Stimulated activated CD8-positive, alpha-beta memory T cell treated with anti-CD3 and anti-CD28 coated beads, Interleukin-4, amount 100 ng/mL, for 4 hours (primary cell): ENCODE measurements at places on chromosomes 12 and 14.

DNA sequence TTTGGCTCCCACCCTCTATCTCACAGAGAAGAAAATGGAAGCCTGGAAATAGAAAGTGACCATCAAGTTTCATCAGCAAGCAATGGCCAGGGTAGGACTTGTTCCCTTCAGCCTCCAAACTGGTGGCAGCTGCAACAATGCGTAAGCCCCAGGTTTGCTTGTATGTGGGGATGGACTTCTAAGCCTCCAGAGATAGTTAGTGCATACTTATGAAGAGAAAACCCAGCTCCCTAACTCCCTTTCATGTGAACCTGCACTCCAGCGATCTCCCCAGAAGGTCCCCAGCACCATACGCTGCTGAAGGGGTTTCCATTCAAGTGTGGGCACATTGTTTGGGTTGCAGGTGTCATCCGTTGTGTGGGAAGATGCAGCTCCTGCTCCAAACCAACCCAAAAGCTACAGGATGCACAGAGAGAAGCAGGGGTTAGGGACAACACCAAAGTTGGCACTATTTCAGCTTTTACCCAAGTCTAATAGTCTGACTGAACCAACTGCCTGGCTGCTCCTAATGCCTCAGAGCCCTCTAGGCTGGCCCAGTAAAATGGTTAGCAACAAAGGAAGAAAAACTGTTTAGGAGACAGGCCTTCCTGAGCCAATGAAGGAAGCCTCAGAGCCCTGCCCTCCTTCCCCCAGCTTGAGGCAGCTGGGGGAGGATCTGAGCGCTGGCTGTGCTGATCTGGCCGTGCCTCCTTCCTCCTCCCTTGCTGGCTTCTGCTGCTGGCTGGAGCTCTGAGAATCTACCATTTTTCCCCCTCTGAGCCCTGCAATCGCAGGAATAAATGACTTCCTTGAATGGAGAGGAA lies 12.3 kb downstream of the ZFP36L1 start:
- no peak for DNase-seq

DNA sequence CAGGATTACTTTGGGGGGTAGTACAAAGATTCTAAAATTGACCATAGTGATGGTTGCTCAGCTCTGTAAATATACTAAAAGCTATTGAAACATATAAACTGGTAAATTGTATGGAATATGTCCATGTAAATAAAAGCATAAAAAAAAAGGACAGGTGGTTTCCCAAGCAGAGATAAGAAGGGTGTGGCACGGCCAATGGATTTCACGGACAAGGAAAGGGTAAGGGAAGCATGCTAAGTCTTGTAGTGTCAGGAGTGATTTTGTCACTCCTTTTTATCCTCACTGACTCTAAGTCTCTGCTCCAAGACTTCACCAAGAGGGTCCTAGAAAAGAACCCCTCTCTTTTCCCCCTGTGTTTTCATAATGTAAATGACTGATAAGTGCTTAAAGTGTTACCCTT lies 229.2 kb downstream of the SPTSSA start:
- DNase-seq: no peak

- no peak for DNase-seq
These were observed 18.8 kb upstream of the HIGD1C start for GRCh38 chr12:50933459-50934124.

DNA sequence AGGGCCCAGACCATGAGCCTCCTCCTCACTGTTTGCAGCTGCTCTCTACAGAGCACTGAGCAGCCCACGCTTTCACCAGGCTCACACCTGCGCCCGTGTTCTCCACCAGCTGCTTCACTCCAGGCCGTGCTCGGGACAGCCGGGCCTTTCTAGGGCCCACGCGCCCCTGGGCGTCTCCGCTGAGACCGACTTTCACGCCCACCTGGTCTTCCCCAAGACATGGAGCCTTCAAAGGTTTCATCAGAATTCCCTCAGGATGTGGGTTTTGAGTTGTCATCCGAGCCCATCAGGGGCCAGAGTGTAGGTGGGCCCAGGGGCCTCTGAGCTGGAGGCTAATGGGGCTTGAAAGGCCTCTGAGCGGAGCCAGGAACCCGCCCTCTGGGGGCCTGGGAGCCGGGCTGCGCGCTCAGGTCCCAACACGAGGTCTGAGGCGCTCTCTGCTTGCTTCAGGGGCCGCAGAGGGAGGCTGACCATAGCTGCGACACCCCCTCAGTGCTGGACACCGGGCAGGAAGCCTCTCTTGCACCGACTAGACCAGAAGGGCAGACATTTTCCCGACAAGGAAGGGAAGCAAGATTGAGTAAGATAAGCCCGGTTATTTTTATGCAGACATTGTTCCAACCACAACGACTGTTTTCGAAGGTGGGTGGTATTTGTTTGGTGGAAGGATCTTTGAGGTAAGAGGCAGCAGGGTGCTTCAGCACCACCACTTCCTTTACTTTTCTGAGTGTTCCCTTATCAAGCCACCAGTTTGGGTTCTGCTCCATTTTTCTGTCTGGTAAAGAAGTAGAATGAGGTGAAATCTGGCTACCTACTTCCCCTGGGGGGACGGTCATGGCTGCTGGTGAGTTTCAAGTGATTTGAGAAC lies 125.0 kb upstream of the FUT8 start:
- DNase-seq: peak; percentile 40

DNA sequence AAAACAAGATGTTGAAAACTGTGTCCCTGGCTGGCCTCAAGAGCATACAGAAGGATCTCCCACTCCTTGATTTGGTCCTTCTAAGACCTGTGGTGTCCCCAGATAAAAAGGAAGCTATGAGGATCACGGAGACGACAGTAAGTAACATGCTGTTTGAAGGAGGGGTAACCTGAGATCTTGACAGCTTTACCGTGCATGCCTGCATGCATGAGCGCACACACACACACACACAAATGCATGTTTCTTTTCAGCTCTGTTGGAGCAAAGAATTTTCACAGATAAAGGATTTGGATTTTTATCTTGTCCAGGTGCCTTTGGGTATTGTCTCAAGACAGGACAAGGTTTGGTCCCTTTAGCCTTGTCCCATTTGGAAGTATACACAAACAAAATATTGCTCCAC lies 411.6 kb upstream of the CCDC196 start:
- DNase-seq: no peak

GRCh38 chr14:52987514-52987913 lies 36.7 kb upstream of the FERMT2 start:
- DNase-seq: no peak
